H4 (cell line): ENCODE measurements at places on chromosomes 7 and 10.

- DNase-seq: no peak
These were observed 496.7 kb downstream of the SH2D4B start for GRCh38 chr10:81034383-81034782.

DNA sequence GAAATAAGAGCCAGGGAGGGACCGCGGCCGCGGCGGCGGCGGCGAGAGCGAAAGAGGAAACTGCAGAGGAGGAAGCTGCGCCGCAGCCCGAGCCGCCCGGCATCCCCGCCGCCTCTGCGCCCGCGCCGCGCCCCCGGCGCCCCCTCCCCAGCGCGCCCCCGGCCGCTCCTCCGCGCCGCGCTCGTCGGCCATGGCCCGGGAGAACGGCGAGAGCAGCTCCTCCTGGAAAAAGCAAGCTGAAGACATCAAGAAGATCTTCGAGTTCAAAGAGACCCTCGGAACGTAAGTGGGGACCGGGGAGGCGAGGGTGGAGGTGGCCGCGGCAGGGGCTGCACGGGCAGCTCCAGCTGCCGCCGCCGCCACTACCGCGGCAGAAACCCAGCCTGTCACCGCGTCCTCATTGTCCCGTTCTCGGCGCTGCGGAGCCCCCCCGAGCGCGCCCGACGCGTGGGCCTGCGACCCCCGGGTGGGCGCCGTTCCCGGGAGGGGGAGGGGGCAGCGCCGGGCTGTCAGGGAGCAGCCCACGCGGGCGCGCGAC, 351 bp downstream of the CAMK1D start:
- DNase-seq: no peak

- peak; percentile 87 for DNase-seq
These were observed 42.5 kb downstream of the PPP1R3C start for GRCh38 chr10:91590142-91590903.

DNA sequence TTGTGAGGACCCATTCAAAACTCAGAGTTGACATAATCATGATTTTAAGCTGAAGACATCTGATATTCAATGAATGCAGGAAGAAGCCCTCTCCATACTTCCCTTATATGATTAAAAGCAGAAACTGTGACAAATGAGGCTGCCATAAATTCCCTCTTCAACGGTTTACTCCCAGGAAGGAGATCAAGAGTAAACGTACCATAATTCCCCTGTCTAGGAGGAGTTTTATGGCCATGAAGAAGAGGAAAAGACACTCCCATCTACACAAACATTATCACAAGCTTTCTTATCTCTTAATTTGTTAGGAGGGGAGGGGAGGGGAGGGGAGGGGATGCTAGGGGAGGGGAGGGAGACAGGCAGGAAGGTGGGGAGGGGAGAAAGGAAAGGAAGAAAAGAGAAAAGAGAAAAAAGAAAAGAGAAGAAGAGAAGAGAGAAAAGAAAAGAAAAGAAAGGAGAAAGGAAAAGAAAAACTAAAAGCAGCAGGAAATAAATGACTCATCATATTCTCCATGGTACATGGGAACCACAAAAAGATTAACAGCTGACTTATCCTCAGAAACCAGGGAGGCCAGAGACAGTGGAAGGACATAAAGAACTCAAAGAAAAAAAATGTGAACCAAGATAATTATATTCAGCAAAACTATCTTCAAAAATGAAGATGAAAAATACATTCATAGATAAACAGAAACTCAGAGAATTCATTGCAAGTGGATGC, 121.6 kb downstream of the ALOX5 start:
- DNase-seq: peak; percentile 25

- no peak for DNase-seq
These were observed 120.1 kb upstream of the STK17A start for GRCh38 chr7:43462836-43463235.

- no peak for DNase-seq
These were observed 2.2 kb downstream of the MEOX2 start for GRCh38 chr7:15684111-15684800.

DNA sequence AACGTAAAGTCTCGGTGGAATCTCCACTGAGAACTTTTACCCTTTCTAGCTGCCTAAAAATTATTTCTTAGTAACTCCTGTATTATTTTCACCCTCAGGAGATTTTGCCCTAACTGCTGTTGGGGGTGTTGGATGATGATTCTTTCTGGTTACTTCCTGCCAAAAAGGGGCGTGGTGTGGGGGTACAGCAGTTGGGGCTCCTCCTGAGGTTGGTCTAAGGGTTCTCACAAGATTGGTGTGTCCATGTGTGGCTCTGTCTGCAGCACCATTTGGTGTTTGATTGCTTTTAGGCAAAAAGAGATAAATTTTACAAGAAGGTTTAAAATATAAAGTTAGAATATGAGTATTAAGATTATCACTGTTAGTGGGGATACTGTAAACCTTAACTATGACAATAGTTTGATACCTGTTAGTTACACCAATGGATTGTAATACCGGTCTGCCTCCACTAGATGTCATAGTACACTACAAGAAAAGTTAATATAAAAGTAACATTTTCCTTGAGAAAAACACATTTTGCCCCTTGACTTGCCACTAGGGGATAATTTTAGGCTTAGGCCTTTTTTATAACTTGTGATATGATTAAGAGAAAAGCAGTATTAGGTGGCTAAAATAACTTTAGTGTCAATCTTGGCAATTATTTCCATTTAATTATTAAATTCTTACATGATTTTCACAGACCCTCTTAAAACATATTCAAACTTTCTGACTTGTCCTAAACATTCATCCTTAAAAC, 928.7 kb downstream of the IPMK start:
- DNase-seq: peak; percentile 44

DNA sequence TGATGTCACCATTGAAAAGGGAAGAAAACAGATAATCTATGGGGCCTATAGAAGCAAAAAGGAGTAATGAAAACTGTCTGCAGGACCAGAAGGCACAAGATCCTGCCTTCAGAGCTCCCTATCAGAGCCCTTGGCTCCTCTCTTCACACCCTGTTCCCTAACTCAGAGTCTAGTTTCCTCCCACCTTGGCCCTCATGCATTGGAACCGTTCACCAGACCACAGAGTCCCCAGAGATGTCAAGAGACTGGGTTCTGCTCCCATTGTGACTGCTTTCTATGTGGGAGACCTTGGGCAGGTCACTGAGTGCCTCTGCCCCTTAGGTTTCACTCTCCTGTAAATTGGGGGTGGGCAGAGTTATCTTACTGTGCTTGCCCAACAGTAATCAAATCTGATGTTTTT, 80.1 kb upstream of the RPA3 start:
- peak; percentile 36 for DNase-seq
